Forelimb muscle (tissue), 1 donor: ENCODE measurements at places on chromosomes 7 and 10. TPM values are rescaled to one million over a fixed set of nuclear protein-coding genes. Genes with fewer than 3 reads are reported as not detected.

DNA sequence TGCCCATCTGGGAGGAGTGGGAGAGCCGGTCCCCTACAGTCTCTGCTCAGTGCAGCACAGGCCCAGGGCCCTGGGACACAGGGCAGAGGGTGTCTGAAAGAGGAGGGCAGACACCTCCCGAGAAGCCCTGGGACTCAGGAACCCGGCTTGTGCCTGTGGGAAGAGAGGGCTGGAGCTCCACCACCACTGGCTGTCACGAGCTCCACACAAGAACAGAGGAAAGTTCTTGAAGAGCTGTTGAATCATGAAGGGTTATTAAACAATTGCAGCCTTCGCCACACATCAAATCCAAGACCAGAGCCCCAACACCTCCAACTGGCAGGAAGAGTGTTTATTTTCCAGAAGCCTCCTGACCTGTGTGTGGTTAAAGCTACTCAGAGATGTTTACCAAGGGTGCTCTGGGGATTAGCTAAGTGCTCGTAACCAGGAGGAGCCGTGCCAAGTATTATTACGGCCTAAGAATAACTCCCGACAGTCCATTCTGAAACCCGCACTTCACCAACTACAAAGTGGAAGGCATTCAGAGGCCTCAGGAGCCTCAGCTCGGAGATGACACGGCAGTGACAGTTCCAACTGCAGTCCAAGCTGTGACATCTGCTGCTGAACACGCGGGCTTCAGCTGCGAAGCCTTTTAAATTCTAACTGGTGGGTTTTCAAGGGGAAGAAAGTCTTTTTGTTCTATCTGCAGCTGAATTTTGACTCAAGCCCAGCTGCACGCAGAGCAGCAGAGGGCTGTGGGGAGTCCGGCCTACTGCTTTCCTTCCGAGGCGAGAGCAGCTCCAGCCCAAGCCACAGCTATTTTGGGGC lies 75.1 kb downstream of the MAD1L1 start:
- DNase-seq, result no peak

GRCh38 chr7:147400221-147400689 lies 1190.3 kb upstream of the C7orf33 start:
- DNase-seq, result peak; percentile 11

DNA sequence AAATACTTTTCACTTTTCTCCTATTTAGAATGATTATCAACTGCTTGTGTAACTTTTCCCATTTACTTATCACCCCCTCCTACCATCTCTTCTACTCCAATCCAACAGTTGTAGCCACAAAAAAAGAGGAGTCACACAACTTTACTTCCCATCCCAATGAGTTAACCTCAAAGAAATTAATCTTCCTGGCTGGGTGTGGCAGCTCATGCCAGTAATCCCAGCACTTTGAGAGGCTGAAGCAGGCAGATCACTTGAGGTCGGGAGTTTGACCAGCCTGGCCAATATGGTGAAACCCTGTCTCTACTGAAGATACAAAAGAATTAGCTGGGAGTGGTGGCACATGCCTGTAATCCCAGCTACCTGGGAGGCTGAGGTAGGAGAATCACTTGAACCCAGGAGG lies 19.9 kb downstream of the SYPL1 start:
- DNase-seq, result no peak

DNA sequence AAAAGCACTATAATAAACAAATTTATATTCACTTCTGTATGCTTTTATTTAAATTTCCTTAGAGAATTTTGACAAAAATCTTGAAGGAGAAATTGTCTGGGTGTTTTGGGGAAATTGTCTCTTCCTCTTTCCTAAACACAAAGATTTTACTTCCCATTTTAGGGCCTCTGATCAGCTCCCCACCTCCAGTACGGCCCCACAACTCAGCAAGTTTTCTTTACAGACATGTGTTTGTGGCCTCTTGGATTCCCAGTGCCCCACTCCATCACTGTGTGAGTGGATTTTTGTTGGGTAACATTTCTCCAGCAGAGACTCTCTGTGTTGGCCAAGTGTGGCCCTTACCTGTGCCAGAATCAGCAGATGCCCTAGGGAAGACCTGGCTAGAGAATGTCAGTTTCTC lies 182.8 kb upstream of the CDC14C start:
- DNase-seq, result no peak

DNA sequence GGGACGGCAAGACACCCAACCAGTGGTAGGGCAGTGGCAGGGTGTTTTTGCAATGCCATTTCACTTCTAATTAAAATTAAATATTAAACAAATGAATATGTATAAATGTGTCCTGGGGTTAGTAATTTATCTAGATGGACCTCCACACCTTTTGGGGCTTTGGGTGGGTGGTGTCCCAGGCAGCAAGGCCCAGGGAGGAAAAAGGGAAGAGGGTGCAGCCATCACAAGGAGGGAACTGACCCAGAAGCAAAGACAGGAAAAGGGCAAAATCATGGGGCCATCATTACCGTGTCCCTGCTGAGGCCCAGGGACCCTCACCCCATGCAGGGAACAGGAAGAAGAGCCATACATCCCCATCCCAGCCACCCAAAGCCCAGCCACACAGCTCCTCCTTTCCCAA lies 204.6 kb downstream of the GRID1 start:
- DNase-seq, result no peak

DNA sequence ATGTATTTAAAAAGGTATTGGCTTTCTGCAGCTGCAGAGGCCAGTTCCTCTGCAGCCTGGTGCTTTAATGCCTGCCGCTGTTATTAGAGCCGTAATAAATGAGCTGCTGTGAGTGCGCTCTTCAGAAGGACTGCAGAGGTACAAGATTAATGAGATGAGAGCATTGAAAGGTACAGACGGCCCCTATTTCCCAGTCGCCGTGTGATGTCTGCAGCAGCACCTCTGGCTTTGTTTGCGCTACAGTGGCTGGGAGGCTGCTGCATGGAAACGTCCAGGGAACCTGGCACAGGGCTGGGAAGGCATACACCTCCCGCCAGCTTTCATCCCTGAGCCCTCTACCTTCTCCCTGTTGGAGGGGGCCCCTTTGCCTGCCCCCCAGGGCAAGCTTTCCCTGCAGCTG lies 383.8 kb upstream of the ZMIZ1 start:
- no peak for DNase-seq

DNA sequence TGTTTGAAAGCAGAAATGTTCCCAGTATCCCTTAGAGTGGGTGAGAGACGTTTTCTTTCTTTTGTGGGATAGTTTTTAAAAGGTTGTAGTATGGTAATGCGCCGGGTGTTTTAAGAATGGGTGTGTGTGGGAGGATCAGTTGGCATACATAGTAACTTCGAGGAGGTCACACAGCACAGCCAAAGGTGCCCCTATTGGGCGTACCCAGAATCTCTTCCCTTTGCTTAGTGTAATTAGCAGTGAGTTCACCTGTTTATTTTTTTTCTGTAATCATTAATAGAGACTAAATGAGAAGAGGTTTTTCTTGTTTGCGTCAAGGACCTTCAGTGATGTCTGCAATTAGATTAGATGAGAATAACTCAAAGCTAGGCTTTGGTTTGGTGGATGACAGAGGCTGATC lies 1.5 kb downstream of the PLEKHA8 start:
- no peak for DNase-seq

DNA sequence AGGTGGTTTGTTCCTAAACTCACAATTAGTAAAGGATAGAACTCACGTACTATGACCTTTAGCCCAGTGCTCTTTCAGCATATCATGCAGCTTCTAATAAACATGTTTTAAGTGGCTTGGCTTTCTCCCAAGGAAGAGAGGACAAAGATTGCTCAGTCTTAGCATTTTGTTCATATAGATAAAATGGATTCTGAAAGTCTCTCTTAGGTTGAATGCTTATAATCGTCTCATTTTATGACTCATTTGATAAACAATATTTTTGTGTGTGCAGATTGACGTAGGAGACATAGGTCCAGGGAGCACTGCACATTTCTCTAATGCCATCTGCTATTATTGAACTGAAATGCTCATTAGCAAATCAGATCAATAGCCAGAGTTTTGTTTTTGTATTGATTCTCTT lies 44.8 kb downstream of the GNAT3 start:
- no peak for DNase-seq

GRCh38 chr10:131575877-131576276 lies 264.4 kb upstream of the TCERG1L start:
- no peak for DNase-seq

DNA sequence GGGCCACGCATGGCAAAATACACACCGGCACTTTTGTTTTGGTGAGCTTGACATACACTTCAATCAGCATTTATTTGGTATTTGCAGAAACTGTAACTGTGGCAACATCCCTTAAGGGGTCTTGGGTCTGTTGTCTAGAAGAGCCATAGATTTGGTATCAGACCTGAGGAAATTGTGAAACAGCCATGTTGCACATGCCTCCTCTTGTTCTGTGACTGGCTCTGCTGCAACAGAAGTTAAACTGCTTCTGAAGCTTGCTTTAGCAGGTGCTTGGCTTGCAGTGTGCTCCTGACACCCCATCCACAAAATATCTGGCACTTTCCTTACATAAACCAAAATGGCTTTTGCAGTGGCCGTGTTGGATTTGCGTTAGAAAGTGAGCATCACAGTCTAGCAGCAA lies 247.3 kb downstream of the GATA3 start:
- DNase-seq, result no peak

GRCh38 chr7:90946730-90947501 lies 317.3 kb upstream of the FZD1 start:
- no peak for DNase-seq

DNA sequence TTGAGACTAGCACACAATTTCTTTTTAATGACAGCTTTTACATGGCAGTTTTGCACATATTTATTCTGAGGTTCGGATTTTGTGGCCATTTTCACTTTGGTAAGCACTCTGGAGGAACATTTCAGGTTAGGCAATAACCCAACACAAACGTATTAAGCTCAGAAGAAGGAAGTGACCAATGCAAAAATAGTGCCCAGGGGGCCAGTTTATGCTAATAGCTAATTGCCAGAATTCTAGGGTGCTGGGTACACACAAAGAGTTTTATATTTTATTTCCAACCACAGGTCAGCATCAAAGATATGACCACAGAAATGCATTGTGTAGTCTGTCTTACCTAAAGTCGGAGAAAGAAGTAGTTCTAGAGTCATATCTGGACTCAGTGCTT lies 8.4 kb upstream of the AGR2 start:
- no peak for DNase-seq

DNA sequence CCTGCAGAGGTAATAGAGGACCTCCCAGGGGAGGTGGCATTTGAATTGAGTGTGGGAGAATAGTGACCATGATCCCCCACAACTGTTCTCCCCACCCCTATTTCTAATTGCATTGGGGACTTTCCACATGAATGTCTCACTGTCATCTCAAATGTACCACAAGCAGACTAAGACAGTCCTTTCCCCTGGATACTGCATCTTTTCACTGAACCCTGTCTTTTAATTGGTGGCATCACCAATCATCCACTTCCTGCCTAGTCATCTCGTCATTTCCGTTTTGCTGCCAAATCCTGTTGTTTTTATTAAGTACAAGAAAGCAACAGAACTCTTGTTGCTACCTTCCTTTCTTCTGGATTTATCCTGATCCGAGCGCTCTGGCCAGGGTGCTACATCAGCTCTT lies 120.3 kb downstream of the NRP1 start:
- no peak for DNase-seq

DNA sequence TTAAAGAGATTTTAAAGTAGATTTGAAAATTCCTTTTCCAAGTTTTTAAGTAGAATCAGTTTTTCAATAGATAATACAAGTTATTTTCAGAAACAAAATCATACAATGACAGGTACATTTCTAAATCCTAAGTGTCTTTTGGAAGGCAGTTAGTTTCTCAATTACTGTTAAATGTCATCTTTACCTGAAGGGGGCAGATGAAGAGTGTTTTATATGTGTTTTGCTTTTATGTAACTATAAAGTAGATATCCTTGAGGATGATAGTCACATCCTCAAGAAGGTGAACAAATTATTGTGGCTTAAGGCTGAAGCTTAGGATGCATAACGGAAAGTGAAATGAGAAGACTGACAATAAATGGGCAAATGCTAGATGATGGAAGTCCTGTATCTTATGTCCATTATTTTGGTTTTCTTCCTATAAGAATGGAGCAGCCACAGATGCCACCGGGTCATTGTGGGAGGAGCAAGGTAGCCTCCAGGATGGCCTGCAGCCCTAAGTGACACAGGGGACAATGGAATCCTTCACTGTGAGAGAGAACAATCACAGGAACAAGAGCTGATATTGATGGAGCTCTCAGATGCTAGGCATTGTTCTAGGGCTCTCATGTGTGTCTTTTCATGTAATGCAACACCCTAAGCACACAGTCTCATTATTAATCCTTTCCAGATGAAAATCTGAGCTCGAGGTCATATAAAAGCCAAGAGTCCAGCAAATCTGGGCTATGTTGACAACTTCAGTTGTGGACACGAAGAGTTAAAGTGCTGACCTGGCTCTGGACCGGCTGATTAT lies 14.1 kb upstream of the MKX start:
- no peak for DNase-seq

DNA sequence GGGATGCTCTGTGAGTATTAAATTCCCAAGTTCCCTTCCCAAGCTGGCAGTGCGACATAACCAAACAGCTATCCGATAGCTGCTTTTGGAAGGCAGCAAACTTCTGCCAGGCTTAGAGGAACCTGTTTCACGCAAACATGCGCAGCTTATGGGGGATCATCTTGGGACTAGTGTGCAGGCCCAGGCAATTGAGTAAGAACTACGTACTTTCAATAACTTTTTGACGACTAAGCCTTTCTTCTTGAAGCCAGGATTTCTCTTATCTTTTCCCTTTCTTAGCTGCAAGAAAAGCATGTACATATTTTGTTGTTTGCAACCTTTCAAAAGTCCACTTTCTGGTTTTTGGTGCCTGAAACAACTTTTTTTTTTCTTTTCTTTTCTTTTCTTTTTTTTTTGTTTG lies 28.7 kb upstream of the SEPHS1 start:
- DNase-seq, result no peak

- DNase-seq, result no peak
Measured at GRCh38 chr7:108244110-108244509, 113.9 kb upstream of the LAMB4 start.

- DNase-seq, result no peak
Measured at GRCh38 chr10:47107007-47107747, 192.8 kb upstream of the GDF10 start.

VGF gene
- not detected for polyA plus RNA-seq

SAP25 gene
- polyA plus RNA-seq, result 3.5 TPM

RARRES2 gene
- 47.9 TPM for polyA plus RNA-seq

MNX1 gene
- polyA plus RNA-seq, result not detected

CLDN4 gene
- 0.49 TPM for polyA plus RNA-seq

HTR5A gene
- polyA plus RNA-seq, result not detected

CALML3 gene
- polyA plus RNA-seq, result 0.09 TPM

CARD11 gene
- polyA plus RNA-seq, result 0.67 TPM

C10orf71 gene
- polyA plus RNA-seq, result 36.6 TPM

TIMM23 gene
- polyA plus RNA-seq, result 54.8 TPM
